ENCODE measurements at places on chromosomes 6 and 20.
A peak's percentile ranks its signal among the peaks of the same experiment; 100 is the strongest.

GRCh38 chr6:87127737-87128136 lies 27.6 kb upstream of the ZNF292 start:
- DNase-seq: no peak

DNA sequence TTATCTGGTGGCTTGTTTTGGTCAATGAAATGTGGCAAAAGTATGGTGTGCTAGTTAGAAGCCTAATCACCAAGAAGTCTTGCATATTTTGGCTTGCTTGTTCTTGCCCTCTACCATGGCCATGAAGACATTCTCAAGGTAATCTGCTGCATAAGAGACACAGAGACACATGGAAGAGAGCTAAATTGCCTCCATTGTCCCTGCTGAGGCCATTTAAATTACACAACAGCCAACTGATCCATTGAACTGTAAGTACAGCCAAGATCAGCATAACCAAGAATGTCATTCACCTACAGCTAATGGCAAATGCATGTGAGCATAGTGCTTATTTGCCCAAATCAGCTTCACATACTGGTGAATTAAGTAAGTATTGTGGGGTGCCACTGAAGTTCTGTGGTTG lies 603.8 kb downstream of the FRK start:
- DNase-seq: no peak

DNA sequence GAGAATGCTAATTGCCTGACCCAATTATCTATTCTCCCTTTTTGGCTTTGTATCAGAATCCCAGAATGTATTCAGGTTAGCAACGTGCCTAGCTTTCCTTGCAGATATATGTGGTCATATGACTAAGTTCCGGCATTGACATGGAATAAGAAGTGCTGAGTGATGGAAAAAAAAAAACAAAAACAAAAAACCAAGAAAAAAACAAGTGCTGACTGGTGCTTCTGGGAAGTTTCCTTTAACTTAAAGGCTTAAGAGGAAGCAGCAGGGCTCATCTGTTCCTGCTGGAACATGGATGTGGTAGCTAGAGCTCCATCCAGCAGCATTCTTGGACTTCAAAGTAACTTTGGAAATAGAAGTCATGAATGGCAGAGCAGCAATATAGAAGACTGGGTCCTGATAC lies 10.4 kb upstream of the RPF2 start:
- DNase-seq: no peak

GRCh38 chr6:138509371-138509770 lies 10.1 kb upstream of the NHSL1 start:
- DNase-seq: no peak

DNA sequence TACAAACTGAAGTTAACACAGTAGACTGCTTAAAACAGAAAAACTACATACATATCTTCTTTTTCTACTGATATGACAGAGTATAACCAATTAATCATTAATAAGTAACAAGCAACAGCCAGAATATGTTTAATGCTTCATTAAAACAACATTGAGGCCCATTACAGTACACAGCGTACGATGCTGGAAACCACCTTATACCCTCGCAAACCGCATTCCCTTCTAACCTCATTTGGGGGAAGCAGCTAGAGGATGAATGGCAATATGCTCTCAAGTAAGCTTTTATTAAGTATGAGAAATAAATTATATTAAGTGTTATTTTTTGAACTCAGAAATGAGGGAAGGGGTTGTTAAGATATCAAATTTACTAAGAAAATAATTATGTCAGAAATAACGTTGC lies 142.4 kb downstream of the GMDS start:
- DNase-seq: no peak

GRCh38 chr6:24949020-24949569 lies 13.3 kb upstream of the RIPOR2 start:
- peak; percentile 28 for DNase-seq

- no peak for DNase-seq
Observed at GRCh38 chr6:2960935-2961334, 10.4 kb downstream of the SERPINB6 start.

DNA sequence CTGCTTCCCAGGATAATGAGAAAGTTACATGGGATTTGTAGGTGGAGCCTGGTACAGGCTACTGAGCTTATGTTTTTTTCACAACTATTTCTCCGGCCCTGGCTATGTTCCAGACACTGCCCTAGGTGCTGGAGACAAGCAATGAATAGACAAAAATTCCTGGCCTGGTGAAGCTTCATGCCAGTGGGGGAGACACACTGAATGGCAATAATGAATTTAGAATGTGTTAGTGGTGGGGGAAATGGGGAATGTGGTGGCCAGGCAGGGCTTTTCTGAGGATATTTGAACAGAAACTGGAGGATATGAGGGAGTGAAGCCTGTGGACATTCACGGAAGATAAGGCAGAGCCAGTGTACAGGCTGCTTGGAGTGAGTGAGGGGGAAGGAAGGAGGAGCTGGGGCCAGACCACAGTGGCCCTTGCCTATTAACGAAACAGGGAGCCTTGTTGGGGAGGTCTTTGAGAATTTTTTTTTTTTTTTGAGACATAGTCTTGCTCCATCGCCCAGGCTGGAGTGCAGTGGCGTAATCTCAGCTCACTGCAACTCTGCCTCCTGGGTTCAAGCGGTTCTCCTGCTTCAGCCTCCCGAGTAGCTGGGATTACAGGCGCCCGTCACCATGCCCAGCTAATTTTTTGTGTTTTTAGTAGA lies 6.6 kb downstream of the FOXS1 start:
- no peak for DNase-seq

- no peak for DNase-seq
Observed at GRCh38 chr6:165635965-165636364, 27.1 kb downstream of the PDE10A start.

- no peak for DNase-seq
Observed at GRCh38 chr20:17972121-17972520, 3.3 kb downstream of the MGME1 start.

- DNase-seq: no peak
Observed at GRCh38 chr20:21981179-21981578, 275.7 kb downstream of the PAX1 start.

GRCh38 chr6:168877821-168878282 lies 375.8 kb downstream of the THBS2 start:
- DNase-seq: no peak

GRCh38 chr6:159969921-159970320 lies 1.0 kb downstream of the IGF2R start:
- no peak for DNase-seq

GRCh38 chr6:168538892-168539811 lies 98.2 kb downstream of the SMOC2 start:
- no peak for DNase-seq

GRCh38 chr6:96899019-96899418 lies 1.3 kb upstream of the NDUFAF4 start:
- DNase-seq: no peak

DNA sequence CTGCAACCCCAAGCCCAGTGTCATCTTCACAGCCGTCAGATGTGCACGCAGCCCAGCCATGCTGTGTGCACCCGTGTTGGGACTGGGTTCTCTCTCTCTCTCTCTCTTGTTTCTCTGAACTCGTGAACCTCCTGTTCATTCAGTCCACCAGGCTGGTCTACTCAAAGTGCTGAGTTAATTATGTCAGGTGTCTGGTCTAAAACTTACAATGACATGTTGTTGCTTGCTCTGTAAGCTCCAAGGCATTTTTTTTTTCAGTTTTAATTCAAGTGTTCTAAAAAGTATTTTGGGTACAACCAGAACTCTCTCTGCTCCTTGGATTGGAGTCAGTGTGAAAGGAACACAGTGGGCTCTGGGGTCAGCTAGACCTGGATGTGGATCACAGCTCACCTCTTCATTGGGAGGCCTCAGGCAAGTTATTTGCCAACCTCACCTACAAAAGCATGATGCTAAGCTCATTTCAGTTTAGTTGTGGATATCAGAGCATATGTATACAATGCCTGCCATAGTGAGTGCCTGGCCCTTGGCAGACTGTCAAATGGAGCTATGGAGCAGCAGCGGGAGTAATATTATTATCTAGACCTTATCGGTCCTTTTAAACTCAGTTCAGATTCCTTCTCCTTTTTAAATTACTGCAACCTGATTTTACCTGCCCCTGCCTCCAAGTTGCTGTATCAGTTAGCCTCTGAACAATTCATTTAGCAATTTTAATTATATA lies 59.5 kb downstream of the PLEKHG1 start:
- DNase-seq: no peak

GRCh38 chr20:16671753-16672152 lies 58.1 kb upstream of the SNRPB2 start:
- no peak for DNase-seq

GRCh38 chr6:140846503-140847261 lies 1286.0 kb upstream of the GJE1 start:
- DNase-seq: no peak
